Prostate gland (tissue), 2 donors: ENCODE measurements at places on chromosomes 2 and 18.

- DNase-seq = no peak
Observed at GRCh38 chr18:2963048-2963447, 49.9 kb downstream of the LPIN2 start.

- no peak for DNase-seq
Observed at GRCh38 chr2:65227020-65227455, 593 bp upstream of the ACTR2 start.

DNA sequence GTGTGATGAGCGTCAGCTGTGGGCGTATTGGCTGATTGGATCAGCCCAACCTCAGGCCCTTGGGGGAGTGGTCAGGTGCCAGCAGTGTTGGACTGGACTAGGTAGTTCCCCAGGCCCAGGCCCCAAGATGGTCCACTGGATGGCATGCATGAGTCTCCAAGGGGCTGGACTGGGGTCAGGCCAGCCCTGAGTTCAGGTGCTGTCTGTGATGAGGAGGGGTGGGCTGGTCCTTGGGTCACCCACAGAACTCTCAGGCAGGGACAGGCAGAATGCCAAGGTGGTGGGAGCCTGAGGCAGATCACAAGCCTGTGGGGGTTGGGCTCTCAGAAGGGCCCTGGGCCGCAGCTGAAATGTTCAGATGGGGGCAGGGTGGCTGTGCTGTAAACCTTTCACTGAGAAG, 59.5 kb upstream of the THUMPD2 start:
- DNase-seq = no peak

DNA sequence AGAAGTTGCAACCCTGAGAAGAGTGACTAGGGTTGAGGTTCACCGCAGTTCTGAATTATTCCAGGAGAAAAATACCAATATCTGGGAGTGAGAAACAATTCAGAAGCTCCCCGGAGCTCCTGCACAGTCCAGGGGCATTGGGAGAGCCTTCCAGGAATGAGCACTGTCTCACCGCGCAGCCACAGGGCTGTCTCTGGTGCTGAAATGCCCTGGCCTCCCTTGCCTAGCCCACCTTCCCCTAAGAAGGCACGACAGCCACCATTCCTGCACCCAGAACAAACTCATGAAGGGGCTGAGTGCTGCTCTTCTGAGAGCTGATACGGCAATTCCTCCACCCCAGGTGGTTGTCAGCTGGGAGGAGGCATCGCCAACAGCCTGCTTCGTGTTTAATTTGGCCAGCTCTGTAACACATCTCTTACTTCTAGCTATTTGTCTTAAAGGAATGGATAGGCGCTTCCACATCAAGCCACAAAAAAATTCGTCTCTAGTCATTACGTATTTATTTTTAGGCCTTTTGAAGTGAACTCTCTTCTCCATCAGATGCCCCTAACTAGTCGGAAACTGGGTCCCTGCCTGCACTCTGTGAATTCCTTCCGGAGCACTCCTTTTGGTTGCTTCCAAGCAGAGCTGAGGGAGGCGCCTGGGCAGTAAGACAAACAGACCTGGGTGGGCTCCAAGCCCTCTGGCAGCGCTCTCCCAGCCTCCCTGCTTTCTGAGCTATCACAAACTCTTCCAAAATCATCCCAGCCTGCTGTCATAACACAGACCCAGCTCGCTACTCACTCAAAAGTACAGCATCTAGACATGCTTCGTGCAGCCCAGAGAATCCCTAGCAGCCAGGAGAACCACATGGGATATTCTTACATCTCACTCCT, 120.5 kb upstream of the CCDC68 start:
- no peak for DNase-seq

- no peak for DNase-seq
Observed at GRCh38 chr2:208222351-208222750, 32.5 kb downstream of the IDH1 start.

DNA sequence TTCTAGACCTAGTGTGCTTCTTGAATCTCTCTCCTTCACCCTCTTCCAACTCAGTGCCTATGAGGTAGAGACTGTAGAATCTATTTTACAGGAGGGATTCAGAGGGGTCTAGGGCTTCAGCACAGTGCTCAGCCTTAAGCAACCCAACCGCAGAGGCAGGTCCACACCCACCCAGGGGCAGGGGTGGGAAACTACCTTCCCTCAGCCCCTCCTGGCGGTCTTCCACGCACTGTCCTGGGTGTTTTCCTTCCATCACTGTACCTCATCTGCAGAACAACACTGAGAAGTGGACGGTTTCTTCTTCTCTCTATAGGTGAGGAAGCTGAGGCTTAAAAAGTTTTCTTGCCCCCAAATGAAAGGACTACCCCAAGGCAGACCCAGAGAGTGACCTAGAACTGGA, 222.3 kb downstream of the ALK start:
- no peak for DNase-seq

DNA sequence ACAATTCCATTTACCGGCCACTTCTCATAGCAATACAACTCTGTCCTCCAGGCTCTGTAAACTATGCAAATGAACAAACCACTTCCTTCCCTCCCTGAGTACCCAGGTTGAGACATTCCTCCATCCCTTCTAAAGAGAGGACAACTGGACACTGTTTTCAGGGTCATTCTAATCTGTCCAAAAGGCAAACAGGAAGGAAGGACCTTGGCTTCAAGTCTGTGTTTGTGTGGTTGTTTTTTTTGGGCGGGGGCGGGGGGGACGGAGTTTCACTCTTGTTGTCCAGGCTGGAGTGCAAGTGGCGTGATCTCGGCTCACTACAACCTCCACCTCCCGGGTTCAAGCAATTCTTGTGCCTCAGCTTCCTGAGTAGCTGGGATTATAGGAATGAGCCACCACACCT, 3.3 kb downstream of the TFCP2L1 start:
- DNase-seq = no peak

- no peak for DNase-seq
Observed at GRCh38 chr18:23523429-23524212, 20.3 kb downstream of the RMC1 start.

GRCh38 chr2:215572341-215572848, 136.5 kb upstream of the FN1 start:
- DNase-seq = no peak

- DNase-seq = no peak
Observed at GRCh38 chr18:24490539-24490938, 30.1 kb downstream of the HRH4 start.

DNA sequence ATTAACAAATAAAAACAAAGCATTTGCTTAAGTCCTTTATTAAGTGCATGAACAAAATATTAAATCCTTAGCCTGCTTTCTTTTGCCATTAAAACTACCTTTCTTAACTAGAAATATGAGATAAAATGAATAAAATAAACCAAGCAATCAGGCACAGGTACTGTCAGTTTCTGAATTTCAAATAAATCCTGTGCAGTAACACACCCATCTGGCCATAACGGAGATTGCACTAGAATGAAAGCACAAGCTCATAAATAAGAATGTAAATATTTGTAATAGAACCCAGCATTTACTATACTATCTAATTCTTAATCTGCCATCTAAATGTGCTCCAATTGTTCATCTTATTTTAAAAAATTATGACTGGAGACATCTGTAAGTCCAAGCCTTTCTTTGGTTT, 31.9 kb downstream of the PRKRA start:
- DNase-seq = peak; percentile 35

DNA sequence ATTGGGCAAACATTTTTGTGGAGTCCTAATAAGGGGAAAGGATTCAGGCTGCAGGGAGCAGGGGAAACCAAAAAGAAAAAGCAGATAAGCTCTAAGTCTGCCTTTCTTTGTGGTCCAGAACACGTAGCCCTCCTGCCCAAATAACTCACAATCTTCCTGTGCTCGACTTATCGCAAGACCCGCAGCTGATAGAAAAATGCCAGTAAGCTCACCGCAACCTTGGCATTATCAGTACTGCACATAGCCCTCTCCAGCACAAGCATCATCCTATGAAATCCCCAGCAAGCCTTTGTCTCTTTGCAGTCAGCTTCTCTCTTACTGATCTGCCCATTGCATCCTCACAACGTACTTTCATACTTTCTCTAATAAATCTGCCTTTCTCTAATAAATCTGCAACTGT, 202.4 kb upstream of the HNRNPA3 start:
- DNase-seq = no peak

DNA sequence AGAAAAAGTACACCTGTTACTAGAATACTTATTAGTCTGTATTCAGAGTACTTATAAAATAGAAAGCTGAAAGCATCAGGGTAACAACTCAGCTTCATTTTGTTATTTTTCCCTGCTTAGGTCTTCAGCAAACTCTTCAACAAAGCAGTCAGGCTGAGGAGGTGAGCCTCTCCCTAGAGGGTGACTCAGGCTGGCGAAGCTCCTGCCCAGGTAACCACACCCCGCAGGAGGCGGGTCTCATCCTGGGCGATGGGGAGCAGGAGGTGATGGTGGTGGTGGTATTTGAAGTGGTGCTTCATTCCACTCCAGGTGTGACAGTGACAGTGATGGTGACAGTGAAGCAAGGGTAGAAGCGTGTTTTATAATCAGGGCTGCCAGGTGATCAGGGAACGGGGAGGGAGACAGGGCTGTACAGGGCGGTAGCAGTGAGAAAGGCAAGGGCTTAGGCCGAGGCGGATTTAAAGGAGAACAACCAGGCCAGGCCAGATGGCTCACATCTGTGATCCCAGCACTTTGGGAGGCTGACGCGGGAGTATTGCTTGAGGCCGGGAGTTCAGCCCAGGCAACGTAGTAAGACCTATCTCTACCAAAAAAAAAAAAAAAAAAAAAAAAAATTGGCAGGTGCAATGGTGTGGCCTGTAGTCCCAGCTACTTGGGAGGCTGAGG, 127.1 kb downstream of the SOCS6 start:
- DNase-seq = no peak

- DNase-seq = no peak
Observed at GRCh38 chr2:144146876-144147275, 373.0 kb downstream of the ZEB2 start.

DNA sequence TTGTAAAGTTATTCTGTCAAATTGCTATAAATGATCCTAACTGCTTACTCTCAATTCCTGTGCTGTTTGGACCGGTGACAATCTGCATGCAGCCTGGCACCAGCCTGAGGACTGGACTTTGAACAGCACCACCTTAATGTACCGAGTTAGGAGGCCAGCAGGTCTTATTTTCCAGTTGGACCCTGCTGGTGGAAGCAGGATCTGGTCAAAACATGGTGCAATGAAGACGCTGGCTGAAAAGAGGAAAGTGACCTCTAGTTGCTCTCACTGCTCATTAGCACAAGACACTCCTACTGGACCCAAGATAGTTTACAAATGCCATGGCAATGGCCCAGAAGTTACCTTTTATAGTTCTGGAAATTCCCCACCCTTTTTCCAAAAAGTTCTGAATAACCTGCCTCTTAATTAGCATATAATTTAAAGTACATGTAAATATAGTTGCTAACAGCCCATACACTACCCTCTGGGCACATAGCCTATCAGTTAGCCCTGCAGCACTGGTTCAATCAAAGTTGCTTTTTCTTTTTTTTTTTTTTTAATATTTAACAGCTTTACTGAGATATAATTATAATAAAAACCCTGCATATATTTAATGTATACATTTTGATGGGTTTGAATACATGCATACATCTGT, 35.8 kb downstream of the RBKS start:
- no peak for DNase-seq

DNA sequence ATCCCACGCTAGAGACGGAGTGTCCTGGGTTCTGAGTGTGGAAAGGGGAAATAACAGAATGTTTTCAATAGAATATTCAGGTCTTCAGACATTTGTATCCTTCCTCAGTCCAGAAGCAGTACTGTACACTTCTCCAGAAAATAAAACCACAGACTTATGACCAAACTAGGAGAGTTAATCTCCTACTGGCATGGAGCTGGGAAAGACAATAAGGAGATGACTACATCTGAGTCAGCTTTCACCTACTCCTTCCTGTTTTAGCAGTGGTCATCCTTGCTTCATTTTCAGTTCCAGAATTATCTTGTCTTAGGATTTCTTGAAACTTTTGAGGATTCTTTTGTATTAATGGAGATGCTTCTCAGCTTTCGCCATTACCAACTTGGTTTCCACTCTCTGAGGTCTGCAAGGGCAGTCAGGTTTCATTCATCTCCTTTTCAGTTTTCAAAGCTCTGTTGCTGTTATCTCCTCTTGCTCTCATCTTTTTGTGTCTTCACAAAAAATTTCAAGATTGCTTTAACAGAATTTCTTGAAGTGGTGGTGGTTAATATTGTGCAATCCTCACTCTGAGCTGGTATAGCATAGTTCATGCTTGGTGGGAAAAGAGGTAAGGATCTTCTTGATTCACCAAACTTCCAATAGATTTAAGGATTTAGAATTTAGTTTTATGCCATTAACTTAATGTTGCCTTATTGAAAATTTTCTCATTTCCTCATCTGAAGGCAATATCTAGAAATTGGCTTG, 23.7 kb upstream of the NR4A2 start:
- no peak for DNase-seq

GRCh38 chr2:232142049-232142448, 180.5 kb downstream of the DIS3L2 start:
- no peak for DNase-seq

DNA sequence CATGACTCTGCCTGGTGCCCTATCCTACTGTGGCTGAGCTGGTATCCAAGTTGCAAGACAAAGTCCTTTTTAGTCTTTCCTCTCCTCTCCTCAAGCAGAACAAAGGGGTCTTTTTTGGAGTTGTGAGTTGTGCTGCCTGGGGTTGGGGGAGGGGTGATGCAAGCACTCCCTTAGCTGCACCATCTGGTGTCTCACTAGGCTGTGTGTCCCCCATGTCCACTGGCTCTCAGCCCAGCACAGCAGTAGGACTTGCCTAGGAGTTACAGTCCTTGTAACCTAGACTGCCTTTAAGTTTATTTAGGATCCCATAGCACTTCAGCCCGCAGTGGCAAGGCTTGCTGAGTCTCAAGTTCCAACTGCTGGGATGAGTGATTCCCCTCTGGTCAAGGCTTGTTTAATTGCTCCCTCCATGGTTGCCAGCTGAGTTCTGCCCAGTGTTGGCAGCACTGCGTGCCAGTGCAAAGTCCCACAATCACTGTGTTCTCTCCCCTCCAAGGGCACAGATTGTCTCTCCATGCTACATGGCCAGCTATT, 13.2 kb upstream of the ILKAP start:
- DNase-seq = no peak

GRCh38 chr2:133365117-133365516, 203.1 kb downstream of the NCKAP5 start:
- DNase-seq = no peak

DNA sequence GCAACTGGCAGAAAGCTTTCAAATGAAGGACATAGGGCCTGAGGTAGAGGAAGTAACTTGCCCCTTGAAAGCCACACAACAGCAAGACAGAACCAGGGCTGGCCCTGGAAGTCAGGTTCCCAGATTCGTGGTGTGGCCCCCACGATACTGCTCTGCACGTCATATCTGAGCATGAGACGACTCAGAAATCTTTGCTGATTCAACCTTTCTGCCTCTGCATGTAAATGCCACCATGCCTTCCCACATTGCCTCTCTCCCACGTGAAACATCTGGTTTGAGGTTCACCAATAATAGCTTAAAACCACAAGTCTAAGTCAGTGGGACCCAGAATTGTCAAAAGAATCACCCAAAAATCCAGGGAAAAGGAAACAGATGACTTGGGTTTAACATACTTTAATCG, 214.0 kb upstream of the TRIB2 start:
- no peak for DNase-seq

DNA sequence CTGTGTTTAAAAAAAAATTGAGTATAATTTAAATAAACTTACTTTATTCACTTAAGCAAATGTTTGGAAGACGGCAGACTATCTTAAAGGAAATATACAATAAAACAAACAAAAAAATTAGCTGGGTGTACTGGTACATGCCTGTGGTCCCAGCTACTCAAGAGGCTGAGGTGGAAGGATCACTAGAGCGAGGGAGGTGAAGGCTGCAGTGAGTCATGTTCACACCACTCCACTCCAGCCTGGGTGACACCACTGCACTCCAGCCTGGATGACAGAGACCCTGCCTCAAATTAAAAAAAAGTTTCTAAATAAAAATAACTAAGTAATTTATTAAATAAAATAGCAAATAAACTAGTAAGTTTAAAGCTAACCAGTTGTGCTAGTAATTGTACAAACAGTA, 7.5 kb downstream of the PUM2 start:
- DNase-seq = no peak
